ENCODE measurements at places on chromosomes 5 and 9.

GRCh38 chr9:77751341-77752091 lies 103.4 kb upstream of the GNA14 start:
- no peak overlapping the region for H3K4me3 ChIP-seq
- H3K36me3 ChIP-seq: peaks cover 3% of the 10 kb centered on the region
- no peaks in the 10 kb centered on the region for H3K27me3 ChIP-seq
- no peak for DNase-seq
- H3K27ac ChIP-seq: no peak overlapping the region
- peaks cover 8% of the 10 kb centered on the region for H3K4me1 ChIP-seq

GRCh38 chr5:29518176-29518575 lies 1675.3 kb upstream of the CDH6 start:
- no peak overlapping the region for H3K27ac ChIP-seq
- no peak overlapping the region for H3K4me3 ChIP-seq
- no peaks in the 10 kb centered on the region for H3K4me1 ChIP-seq
- H3K27me3 ChIP-seq: no peaks in the 10 kb centered on the region
- no peaks in the 10 kb centered on the region for H3K36me3 ChIP-seq

GRCh38 chr5:6453937-6454560 lies 5.4 kb downstream of the UBE2QL1 start:
- H3K27ac ChIP-seq: no peak overlapping the region
- H3K4me3 ChIP-seq: no peak overlapping the region
- peaks cover 41% of the 10 kb centered on the region for H3K27me3 ChIP-seq
- DNase-seq: no peak

GRCh38 chr5:12902611-12903010 lies 998.4 kb upstream of the CTNND2 start:
- no peak for DNase-seq
- no peak overlapping the region for H3K4me3 ChIP-seq
- H3K27ac ChIP-seq: no peak overlapping the region

DNA sequence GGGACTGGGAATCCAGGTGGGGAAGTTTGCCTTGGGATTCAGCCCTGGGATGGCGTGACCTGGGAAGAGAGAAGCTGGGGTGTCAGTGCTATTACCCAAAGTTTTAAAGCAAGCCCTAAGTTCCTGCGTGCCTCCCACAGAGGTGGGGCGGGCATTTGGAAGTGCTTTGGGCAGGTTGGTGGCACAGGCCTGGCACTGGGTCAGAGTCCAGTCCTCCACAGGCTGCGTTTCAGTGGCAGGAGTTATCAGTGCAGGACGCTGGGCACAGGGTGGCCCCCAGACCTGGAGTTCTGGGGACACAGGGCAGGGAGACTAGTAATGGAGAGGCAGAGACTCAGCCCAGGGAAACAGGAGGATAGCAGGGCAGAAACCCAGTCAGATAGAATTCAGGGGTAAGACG lies 147.2 kb downstream of the MAST4 start:
- no peak overlapping the region for H3K27ac ChIP-seq
- no peaks in the 10 kb centered on the region for H3K4me1 ChIP-seq
- H3K4me3 ChIP-seq: no peak overlapping the region
- no peak for DNase-seq
- no peaks in the 10 kb centered on the region for H3K36me3 ChIP-seq
- H3K27me3 ChIP-seq: peaks cover 86% of the 10 kb centered on the region

- peaks cover 2% of the 10 kb centered on the region for H3K36me3 ChIP-seq
- no peaks in the 10 kb centered on the region for H3K27me3 ChIP-seq
- DNase-seq: no peak
- H3K4me1 ChIP-seq: no peaks in the 10 kb centered on the region
Measured at GRCh38 chr9:127647451-127647850, 35.4 kb downstream of the STXBP1 start.

GRCh38 chr5:2892466-2893000 lies 141.1 kb upstream of the IRX2 start:
- no peaks in the 10 kb centered on the region for H3K4me1 ChIP-seq
- no peak for DNase-seq
- no peak overlapping the region for H3K4me3 ChIP-seq
- H3K27me3 ChIP-seq: no peaks in the 10 kb centered on the region

DNA sequence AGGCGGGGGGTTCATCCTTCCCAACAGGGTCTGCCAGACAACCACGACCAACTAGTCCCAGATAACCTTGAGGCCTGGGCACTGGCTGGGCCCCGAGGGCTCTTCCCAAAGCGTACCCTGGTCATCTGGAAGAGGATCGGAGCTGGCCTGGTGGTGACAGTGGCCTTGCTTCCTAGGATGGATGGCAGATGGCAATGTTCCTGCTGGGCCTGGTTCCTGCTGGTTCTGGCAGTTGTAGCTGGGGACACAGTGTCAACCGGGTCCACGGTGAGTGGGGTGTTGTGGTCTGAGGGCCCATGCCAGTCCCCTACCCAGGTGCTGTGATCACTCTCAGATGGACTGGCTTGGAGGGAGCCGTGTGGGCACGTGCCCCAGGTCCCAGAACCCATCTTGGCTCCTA lies 2.0 kb downstream of the ADAMTSL2 start:
- H3K36me3 ChIP-seq: no peaks in the 10 kb centered on the region
- DNase-seq: no peak
- H3K27me3 ChIP-seq: peaks cover 56% of the 10 kb centered on the region

DNA sequence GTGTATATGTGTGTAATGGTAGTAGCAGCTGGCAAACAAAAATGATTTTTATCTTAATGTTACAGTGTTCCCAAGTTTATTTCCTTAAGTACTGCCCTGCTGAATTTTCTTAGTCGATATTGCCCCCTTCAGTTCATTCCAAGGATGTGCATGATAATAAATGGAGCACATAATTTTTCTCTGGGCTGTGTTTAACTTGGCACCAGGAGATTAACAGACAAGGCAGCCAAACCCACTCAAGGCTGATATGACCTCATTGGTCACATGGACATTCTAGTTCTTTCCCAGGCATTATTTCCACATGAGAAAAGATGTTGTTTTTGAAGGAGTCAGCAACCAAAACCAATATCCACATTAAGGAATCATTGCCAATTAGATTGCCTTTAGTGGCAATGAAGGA lies 61.8 kb downstream of the COX7C start:
- no peaks in the 10 kb centered on the region for H3K4me1 ChIP-seq
- peaks cover 24% of the 10 kb centered on the region for H3K27me3 ChIP-seq
- H3K27ac ChIP-seq: no peak overlapping the region
- no peak for DNase-seq
- no peak overlapping the region for H3K4me3 ChIP-seq
- H3K36me3 ChIP-seq: no peaks in the 10 kb centered on the region

DNA sequence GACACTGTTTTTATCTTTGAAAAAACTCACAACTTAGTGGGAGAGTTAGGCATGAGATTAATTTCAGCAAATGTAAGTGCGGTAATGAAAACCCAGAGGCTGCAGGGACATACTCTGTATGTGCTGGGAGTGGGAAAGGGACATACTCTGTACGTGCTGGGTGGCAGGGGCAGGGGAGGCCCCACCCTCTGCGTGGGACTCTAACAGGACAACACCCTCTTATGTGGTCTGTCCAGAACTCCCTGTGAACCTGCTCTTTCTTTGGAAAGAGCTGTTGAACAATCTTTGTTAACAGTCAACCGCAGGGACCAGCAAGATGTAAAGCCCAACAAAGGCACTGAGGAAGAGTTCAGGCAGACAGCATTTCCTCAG lies 2.4 kb downstream of the MLANA start:
- H3K36me3 ChIP-seq: peaks cover 2% of the 10 kb centered on the region
- H3K27ac ChIP-seq: peak overlapping the region; percentile 13
- no peaks in the 10 kb centered on the region for H3K4me1 ChIP-seq
- no peak overlapping the region for H3K4me3 ChIP-seq

DNA sequence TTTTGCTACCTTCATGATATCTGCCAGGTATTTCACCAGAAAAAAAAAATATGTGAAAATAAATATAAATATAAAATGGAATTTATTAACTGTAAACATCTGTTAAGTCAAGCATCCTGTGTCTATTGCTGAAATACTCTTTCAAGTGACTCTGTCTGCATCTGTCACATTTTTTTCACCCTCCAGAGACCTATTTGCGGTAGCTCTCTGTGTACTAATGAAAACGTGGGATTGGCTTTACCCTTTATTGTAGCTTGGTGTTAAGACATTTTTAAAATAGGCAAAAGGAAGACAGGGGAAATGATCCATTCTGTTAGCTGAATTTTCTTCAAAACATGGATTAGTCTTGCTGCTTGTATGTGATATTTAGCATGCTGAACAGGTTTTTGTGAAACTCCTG lies 536.0 kb upstream of the WWC1 start:
- H3K36me3 ChIP-seq: peaks cover 2% of the 10 kb centered on the region
- H3K27me3 ChIP-seq: peaks cover 14% of the 10 kb centered on the region
- H3K4me3 ChIP-seq: no peak overlapping the region
- H3K27ac ChIP-seq: no peak overlapping the region
- no peaks in the 10 kb centered on the region for H3K4me1 ChIP-seq
- no peak for DNase-seq

DNA sequence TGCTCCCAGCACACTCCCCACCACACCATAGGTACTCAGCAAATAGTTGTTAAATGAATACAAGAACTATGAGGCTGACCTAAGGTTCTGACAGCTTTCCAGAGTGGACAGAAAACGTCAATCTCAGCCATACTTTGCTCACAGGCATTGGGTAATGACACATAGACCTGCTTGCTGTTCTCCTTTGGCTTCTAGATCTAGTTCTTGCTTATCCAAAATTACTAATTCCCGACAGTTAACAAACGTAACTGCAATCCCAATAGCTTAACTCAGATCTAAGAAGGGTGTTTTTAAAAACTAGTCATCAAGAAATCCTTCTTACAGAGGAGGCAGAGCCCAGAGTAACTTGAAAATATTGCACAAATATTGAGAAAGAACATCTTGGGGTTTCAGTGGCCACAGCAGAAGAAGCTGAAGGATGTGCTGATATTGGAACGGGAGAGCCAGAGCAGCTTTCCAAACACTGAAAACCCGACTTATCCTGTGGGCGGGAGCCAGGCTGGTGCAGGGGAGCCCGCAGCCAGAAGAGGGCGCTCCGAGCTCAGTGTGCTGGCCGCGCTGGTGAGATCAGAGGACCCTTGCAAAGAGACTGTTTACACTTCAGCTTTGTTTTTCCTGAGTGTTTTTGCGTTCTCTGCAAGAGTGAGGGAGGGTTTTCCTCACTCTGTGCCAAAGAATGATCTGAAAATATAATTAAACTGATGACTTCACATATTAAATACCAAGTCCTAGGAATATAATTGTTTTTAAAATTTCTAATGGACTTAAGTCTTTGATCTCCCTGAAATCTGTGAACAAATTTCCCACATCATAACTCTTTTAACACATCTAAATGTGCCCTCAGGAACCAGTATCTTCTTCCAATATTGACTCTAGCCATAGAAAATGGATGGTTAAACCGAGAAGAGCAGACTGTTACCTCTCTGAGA lies 30.3 kb downstream of the FGF1 start:
- H3K4me3 ChIP-seq: no peak overlapping the region
- no peak overlapping the region for H3K27ac ChIP-seq
- H3K36me3 ChIP-seq: no peaks in the 10 kb centered on the region

- peaks cover 12% of the 10 kb centered on the region for H3K4me1 ChIP-seq
- no peak overlapping the region for H3K27ac ChIP-seq
- no peak overlapping the region for H3K4me3 ChIP-seq
- DNase-seq: no peak
- H3K36me3 ChIP-seq: no peaks in the 10 kb centered on the region
Measured at GRCh38 chr5:91416491-91416890, 33.4 kb upstream of the ARRDC3 start.

DNA sequence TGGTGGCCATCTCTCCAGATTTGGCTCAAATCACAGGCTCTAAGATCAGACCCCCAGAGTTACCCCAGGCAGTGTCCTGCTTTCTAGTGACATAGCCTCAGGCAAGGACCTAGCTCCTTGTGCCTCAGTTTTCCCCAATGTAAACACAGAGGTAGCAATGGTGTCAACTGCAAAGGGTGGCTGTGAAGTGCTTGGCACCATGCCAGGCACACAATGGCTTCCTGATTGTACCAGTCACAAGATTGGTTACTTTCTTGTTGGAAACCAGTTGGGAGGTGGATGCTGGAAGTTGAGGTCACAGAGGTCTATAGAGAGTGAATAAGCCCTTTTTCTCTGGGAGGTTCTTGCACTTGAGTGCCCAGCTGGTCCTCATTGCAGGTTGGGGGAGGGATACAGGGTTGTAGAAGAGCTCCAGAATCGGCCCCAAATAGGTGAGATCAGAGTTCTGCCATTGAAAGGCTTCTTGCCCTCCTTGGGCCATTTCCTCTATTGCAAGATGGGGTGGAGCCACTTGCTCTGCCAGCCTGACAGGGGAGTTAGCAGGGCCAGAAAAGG lies 2.3 kb downstream of the STKLD1 start:
- no peaks in the 10 kb centered on the region for H3K27me3 ChIP-seq
- H3K4me3 ChIP-seq: no peak overlapping the region
- no peak for DNase-seq
- peaks cover 13% of the 10 kb centered on the region for H3K36me3 ChIP-seq
- H3K4me1 ChIP-seq: peaks cover 15% of the 10 kb centered on the region

DNA sequence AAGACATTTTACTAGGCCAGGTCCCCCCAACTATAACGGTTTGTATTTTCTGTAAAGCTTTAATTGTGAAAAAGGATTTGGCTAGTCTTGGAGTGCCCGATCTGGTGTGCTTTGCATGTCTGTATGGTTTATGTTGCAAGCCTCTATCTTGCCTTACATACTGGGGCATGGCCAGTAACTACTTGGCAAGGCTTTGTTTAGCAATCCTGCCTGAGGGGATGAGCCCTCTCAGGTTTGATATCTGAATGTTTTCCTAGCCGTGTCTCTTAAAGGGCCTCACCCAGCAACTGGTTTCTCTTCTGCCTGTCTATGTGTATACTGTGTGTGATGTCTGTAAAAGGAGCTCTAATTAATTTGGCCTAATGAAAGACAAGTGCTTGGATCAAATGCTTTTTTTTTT lies 61.3 kb upstream of the SPINK5 start:
- no peak overlapping the region for H3K27ac ChIP-seq
- H3K36me3 ChIP-seq: no peaks in the 10 kb centered on the region
- no peaks in the 10 kb centered on the region for H3K4me1 ChIP-seq
- no peak overlapping the region for H3K4me3 ChIP-seq
- H3K27me3 ChIP-seq: no peaks in the 10 kb centered on the region

- no peak for DNase-seq
- no peaks in the 10 kb centered on the region for H3K4me1 ChIP-seq
- no peak overlapping the region for H3K27ac ChIP-seq
- H3K36me3 ChIP-seq: no peaks in the 10 kb centered on the region
Measured at GRCh38 chr9:134871697-134872340, 8.8 kb upstream of the FCN2 start.

- no peaks in the 10 kb centered on the region for H3K36me3 ChIP-seq
- H3K4me3 ChIP-seq: no peak overlapping the region
- H3K27ac ChIP-seq: no peak overlapping the region
- H3K27me3 ChIP-seq: no peaks in the 10 kb centered on the region
- DNase-seq: no peak
Measured at GRCh38 chr5:116502616-116503015, 72.0 kb downstream of the SEMA6A start.

All from central memory CD8-positive, alpha-beta T cell (primary cell).